Psoas muscle (tissue), 8 donors: ENCODE measurements at places on chromosomes 6 and 20.

GRCh38 chr6:52139985-52140680 lies 46.0 kb upstream of the IL17A start:
- H3K4me3 ChIP-seq = peak overlapping the region; percentile 80
- peak overlapping the region; percentile 81 for H3K27ac ChIP-seq
- no peaks in the 10 kb centered on the region for H3K36me3 ChIP-seq

DNA sequence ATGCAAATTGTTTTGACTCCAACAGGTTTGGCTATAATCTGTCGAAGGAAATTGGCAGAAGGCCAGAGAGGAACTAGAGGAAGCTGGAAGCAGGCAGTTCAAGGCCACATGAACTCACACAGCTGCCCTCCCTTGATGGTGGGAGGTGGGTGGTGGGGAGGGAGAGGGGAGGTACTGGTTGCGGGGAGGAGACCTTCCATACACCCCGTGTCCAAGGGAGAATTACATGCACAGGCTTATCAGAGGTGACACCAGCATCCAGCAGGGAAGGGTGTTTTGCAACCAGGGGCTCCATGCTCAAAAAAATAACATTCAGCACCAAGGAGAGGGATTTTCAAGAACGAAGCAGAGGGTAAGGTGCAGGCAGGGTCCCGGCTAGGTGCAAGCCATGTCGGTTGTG lies 9.1 kb downstream of the PRND start:
- no peaks in the 10 kb centered on the region for H3K4me1 ChIP-seq
- no peak overlapping the region for H3K4me3 ChIP-seq
- DNase-seq = no peak
- no peak overlapping the region for H3K27ac ChIP-seq

DNA sequence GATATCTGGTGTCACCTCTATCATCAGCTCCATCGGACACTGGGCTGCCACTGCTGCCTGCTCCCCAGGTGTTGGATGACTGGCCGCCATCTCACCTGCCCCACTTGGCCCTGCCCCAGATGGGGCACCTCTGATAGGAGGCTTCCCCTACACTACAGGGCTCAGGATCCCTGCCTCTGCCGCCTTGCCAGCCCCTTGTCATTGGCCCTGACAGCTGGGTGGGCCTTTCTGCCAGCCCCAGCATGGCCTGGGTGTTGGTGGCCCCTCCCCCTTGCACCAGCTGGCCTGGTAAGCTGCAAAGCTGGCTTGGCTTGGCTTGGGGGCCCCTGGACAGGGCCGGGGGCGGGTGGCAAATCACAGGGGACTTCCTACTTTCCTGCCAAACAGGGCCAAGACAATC lies 10.6 kb downstream of the PACSIN1 start:
- no peaks in the 10 kb centered on the region for H3K4me1 ChIP-seq
- no peak overlapping the region for H3K27ac ChIP-seq
- H3K4me3 ChIP-seq = no peak overlapping the region
- no peak for DNase-seq

GRCh38 chr6:29524444-29525310 lies 34.9 kb downstream of the UBD start:
- DNase-seq = no peak
- H3K27me3 ChIP-seq = no peaks in the 10 kb centered on the region
- no peaks in the 10 kb centered on the region for H3K4me1 ChIP-seq
- H3K36me3 ChIP-seq = no peaks in the 10 kb centered on the region
- H3K27ac ChIP-seq = no peak overlapping the region
- no peak overlapping the region for H3K4me3 ChIP-seq

DNA sequence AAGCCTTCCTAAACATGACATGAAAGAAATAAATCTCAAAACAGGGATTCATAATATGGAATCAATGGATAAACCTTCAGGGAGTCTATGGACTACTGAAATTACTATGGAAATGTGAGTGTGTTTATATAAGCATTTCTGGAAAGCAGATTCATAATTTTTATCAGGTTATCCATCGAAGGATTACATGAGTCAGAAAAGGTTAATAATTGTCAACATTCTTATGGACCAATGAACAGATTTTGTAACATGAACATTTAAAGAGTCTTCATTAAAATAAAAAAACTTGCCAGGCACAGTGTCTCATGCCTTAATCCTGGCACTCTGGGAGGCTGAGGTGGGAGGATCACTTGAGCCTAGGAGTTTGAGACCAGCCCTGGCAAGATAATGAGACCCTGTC lies 84.8 kb downstream of the AHI1 start:
- H3K4me3 ChIP-seq = no peak overlapping the region
- H3K27me3 ChIP-seq = no peaks in the 10 kb centered on the region
- no peak overlapping the region for H3K27ac ChIP-seq
- no peaks in the 10 kb centered on the region for H3K4me1 ChIP-seq
- no peaks in the 10 kb centered on the region for H3K36me3 ChIP-seq

DNA sequence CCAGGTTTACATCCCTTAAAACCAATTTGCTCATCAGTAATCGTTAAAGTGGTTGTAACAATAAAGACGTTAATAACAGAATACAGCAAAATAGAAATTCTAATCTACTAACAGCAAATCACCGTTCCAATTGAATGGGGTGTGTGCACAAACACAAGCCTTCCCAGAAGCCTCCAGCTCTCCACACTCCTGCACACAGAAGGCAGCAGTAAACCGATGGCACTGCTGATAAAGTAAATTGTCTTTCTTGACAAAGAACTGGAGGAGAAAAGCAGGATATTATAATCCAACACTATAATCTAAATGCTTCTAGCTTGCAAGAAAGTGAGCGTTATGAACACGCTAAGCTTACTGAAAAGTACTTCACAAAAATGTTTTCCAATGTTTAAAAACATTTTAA lies 7.0 kb downstream of the ZNF217 start:
- DNase-seq = no peak
- H3K36me3 ChIP-seq = peaks cover 12% of the 10 kb centered on the region
- H3K27ac ChIP-seq = no peak overlapping the region
- no peaks in the 10 kb centered on the region for H3K27me3 ChIP-seq
- H3K4me1 ChIP-seq = peaks cover 12% of the 10 kb centered on the region

GRCh38 chr6:76250666-76251065 lies 178.2 kb upstream of the IMPG1 start:
- H3K4me3 ChIP-seq = no peak overlapping the region
- no peaks in the 10 kb centered on the region for H3K4me1 ChIP-seq
- H3K27ac ChIP-seq = no peak overlapping the region

- no peak overlapping the region for H3K27ac ChIP-seq
- no peak overlapping the region for H3K4me3 ChIP-seq
- H3K36me3 ChIP-seq = no peaks in the 10 kb centered on the region
Observed at GRCh38 chr6:130575557-130575956, 209.7 kb downstream of the TMEM200A start.

DNA sequence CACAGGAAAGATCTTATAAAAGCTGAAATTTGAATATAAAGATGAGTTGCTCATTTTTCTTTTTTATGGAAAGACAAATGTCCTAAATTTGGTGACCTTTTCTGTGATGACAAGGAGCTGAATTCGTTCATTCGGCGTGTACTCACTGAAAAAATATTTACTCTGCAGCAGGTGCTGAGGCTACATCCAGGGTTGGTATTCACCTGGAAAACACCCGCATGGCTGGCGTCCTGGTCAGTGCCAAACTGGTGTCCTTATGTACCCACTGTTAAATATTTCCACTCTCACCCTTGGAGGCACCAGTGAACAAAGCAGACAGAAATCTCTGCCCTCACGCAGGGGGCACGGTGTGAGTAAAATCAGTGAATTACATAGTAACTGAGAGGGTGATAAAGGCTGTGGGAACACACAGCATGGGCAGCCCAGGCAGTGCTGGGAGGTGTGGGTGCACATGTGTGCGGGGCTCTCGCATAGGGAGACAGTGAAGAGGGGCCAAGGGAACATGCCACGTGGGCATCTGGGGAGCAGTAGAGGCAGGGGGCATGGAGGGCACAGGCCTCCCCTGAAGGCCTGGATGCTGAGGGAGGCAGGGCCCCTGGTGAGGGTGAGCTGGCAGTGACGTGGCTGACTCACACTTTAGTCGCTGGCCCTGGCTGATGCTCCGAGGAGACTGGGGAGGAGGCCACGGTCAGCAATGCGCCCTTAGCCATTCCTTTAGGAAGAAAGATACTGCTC lies 89.7 kb downstream of the INSM1 start:
- no peak for DNase-seq
- no peak overlapping the region for H3K27ac ChIP-seq
- H3K4me3 ChIP-seq = no peak overlapping the region
- H3K4me1 ChIP-seq = peaks cover 4% of the 10 kb centered on the region

- no peaks in the 10 kb centered on the region for H3K36me3 ChIP-seq
- H3K27me3 ChIP-seq = no peaks in the 10 kb centered on the region
- DNase-seq = no peak
- no peak overlapping the region for H3K4me3 ChIP-seq
- no peaks in the 10 kb centered on the region for H3K4me1 ChIP-seq
- H3K27ac ChIP-seq = no peak overlapping the region
Observed at GRCh38 chr20:46998477-46999240, 104.0 kb downstream of the EYA2 start.

GRCh38 chr20:61593516-61593915 lies 341.5 kb downstream of the CDH4 start:
- H3K36me3 ChIP-seq = no peaks in the 10 kb centered on the region
- H3K27ac ChIP-seq = no peak overlapping the region
- H3K4me1 ChIP-seq = no peaks in the 10 kb centered on the region
- DNase-seq = no peak
- H3K4me3 ChIP-seq = no peak overlapping the region

GRCh38 chr20:44950368-44950767 lies 9.8 kb downstream of the TOMM34 start:
- H3K36me3 ChIP-seq = peaks cover 100% of the 10 kb centered on the region
- H3K27me3 ChIP-seq = no peaks in the 10 kb centered on the region
- H3K4me1 ChIP-seq = peaks cover 4% of the 10 kb centered on the region
- H3K27ac ChIP-seq = no peak overlapping the region
- no peak overlapping the region for H3K4me3 ChIP-seq

- H3K36me3 ChIP-seq = no peaks in the 10 kb centered on the region
- no peaks in the 10 kb centered on the region for H3K27me3 ChIP-seq
- H3K4me3 ChIP-seq = no peak overlapping the region
- no peaks in the 10 kb centered on the region for H3K4me1 ChIP-seq
- no peak for DNase-seq
Observed at GRCh38 chr6:4341078-4341797, 205.9 kb upstream of the ECI2 start.

GRCh38 chr20:44187772-44188709 lies 1.1 kb upstream of the JPH2 start:
- DNase-seq = no peak
- peak overlapping the region; percentile 84 for H3K4me3 ChIP-seq
- no peaks in the 10 kb centered on the region for H3K36me3 ChIP-seq
- H3K27me3 ChIP-seq = no peaks in the 10 kb centered on the region
- peaks cover 46% of the 10 kb centered on the region for H3K4me1 ChIP-seq
- peak overlapping the region; percentile 94 for H3K27ac ChIP-seq

GRCh38 chr20:57478176-57478575 lies 46.8 kb downstream of the CTCFL start:
- H3K4me3 ChIP-seq = no peak overlapping the region
- H3K4me1 ChIP-seq = peaks cover 7% of the 10 kb centered on the region
- no peaks in the 10 kb centered on the region for H3K27me3 ChIP-seq

GRCh38 chr6:113039005-113039404 lies 691.9 kb downstream of the RFPL4B start:
- no peaks in the 10 kb centered on the region for H3K27me3 ChIP-seq
- H3K27ac ChIP-seq = no peak overlapping the region
- DNase-seq = no peak
- no peaks in the 10 kb centered on the region for H3K36me3 ChIP-seq
- no peaks in the 10 kb centered on the region for H3K4me1 ChIP-seq

GRCh38 chr6:128069188-128069587 lies 168.3 kb upstream of the THEMIS start:
- H3K27ac ChIP-seq = no peak overlapping the region
- no peaks in the 10 kb centered on the region for H3K36me3 ChIP-seq
- H3K4me3 ChIP-seq = no peak overlapping the region
- no peaks in the 10 kb centered on the region for H3K4me1 ChIP-seq
- DNase-seq = no peak

GRCh38 chr6:150765067-150765764 lies 100.3 kb upstream of the MTHFD1L start:
- no peaks in the 10 kb centered on the region for H3K36me3 ChIP-seq
- no peak overlapping the region for H3K27ac ChIP-seq
- H3K4me3 ChIP-seq = no peak overlapping the region
- DNase-seq = no peak

GRCh38 chr6:168451805-168452517 lies 11.0 kb downstream of the SMOC2 start:
- DNase-seq = no peak
- H3K36me3 ChIP-seq = no peaks in the 10 kb centered on the region
- no peaks in the 10 kb centered on the region for H3K27me3 ChIP-seq

DNA sequence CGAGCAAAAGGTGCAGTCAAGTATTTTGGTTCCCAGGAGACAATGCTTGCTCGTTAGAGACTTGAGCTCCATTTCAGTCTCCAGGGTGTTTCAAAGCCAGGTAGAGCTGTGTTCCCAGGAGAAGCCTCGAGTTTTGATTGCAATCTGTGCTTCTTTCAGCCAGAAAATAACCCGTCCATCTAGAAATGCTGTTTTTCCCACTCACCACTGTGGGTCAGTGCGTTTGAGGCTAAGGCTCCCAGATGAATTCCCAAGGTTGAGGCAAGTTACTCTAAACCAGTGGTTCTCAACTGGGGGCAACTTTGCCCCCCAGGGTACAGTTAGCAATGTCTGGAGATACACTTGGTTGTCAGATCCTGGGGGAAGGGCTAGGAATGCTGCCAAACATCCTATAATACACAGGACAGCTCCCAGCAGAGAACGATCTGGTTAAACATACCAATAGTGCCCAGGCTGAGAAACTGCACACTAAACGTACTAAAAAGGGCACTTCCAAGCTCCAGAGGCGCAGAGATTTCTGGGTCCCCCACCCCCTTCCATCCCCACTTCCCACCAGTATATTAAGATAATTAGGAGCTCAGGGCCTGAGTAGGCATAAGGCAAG lies 13.8 kb downstream of the BMP7 start:
- no peaks in the 10 kb centered on the region for H3K4me1 ChIP-seq
- no peaks in the 10 kb centered on the region for H3K36me3 ChIP-seq
- H3K4me3 ChIP-seq = no peak overlapping the region
- H3K27me3 ChIP-seq = peaks cover 25% of the 10 kb centered on the region

- no peaks in the 10 kb centered on the region for H3K27me3 ChIP-seq
- no peaks in the 10 kb centered on the region for H3K4me1 ChIP-seq
- no peak overlapping the region for H3K27ac ChIP-seq
- no peaks in the 10 kb centered on the region for H3K36me3 ChIP-seq
Observed at GRCh38 chr20:40603057-40603651, 85.9 kb downstream of the MAFB start.

GRCh38 chr6:18019539-18020534 lies 32.4 kb upstream of the KIF13A start:
- H3K4me1 ChIP-seq = no peaks in the 10 kb centered on the region
- H3K27me3 ChIP-seq = no peaks in the 10 kb centered on the region
- no peak overlapping the region for H3K27ac ChIP-seq
- peak overlapping the region; percentile 44 for H3K4me3 ChIP-seq

DNA sequence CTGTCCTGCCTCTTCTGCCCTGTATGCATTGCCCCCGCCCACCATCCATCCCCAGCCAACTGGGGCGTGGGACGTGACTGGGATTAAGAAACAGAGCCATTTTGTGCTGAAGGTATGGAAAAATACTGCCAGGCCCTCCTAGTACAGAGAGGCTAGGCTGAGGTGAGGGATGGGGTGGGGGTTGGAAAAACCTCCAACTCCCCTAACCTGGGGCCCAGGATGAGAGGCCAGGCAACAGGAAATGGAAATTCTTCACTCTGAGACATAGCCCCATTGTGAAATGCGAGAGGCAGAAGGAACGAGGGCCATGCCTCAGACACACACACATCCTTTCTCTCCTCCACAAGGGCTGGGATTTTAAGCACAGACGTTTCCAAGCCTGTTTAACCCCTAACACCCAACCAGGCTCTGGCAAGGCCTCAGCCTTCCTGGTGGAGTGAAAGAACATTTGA lies 19.9 kb downstream of the KCNK5 start:
- peaks cover 3% of the 10 kb centered on the region for H3K27me3 ChIP-seq
- H3K27ac ChIP-seq = no peak overlapping the region
- DNase-seq = no peak
- no peak overlapping the region for H3K4me3 ChIP-seq
- H3K4me1 ChIP-seq = no peaks in the 10 kb centered on the region
